ENCODE measurements at places on chromosomes 16 and 17.

DNA sequence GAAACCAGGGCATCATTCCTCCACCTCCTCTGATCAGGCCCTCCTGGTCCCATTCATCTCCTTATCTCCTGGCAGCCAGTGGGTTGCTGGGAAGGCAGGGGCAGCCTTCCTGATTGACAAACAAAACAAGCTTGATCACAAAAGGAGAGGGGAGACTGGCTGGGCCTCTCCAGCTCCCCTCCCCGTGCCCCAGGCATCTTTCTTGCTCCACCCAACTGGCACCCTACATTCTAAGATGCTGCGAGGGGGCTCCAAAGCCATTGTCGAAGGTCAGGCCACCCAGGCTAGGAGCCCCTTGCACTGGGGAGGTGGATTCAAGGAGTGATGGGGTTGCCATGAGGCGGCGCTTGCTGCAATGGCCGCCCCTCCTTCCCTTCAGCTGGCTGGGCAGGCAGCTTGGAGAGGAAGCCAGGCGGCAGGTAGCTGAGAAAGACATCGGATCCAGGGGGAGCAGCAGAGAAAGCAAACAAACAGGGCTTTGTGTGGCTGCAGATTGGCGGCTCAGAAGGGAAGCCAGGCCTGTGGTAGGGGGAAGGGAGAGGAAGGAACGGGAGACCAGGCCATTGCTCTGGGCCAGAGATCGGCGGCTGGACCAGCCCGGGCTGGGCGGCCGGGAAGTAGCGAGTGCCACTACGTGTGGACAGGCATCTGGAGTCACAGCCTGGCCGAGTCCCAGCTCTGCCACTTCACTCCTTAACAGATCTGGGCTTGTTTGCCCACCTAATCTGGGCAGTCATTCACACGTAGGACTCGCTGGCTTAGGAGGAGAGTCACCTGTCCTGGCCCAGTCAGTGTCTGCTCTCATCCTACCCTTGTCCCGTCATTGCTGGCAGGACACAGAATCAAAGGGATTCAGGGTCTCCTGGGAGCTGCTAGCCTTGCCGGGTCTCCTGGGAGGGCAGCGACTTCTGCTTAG is 12.3 kb downstream of the RAI1 start:
- DNase-seq = peak; percentile 23

DNA sequence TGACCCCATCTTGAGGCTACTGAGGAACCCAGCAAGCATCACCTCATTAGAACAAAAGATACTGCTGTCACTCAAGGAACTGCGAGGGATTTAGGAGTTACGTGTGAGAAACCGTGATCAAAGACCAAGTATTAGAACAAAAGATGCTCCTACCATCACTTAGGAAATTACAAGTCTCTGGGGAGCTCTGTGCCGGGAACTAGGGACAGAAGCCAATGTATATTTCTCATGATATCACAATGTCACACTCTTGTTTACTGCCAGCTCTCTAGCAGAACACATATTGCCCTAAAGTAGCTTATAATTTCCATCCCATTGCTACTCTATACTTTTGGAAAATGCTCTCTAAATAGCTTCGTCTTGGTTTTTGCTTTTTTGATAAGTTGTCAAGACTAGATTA is 214.5 kb downstream of the HS3ST3A1 start:
- DNase-seq = no peak

GRCh38 chr17:80529104-80529903 is 15.3 kb upstream of the RPTOR start:
- DNase-seq = no peak

GRCh38 chr16:46774743-46775177 is 26.6 kb upstream of the MYLK3 start:
- no peak for DNase-seq

DNA sequence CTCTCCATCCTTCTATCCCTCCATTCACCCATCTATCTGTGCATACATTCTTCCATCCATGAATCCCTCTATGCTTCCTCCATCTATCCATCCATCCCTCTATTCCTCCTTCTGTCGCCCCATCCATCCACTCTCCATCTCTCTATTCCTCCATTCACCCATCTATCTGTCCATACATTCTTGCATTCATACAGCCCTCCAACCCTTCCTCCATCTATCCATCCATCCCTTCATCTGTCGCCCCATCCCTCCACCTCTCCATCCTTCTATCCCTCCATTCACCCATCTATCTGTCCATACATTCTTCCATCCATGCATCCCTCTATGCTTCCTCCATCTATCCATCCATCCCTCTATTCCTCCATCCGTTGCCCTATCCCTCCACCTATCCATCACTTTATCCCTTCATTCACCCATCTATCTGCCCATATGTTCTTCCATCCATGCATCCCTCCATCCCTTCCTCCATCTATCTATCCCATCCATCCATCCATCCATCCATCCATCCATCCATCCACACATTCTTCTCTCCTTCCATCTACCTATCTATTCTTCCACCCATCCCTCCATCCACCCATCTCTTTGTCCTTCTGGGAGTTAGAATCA is 272.5 kb upstream of the TNRC6C start:
- DNase-seq = no peak

DNA sequence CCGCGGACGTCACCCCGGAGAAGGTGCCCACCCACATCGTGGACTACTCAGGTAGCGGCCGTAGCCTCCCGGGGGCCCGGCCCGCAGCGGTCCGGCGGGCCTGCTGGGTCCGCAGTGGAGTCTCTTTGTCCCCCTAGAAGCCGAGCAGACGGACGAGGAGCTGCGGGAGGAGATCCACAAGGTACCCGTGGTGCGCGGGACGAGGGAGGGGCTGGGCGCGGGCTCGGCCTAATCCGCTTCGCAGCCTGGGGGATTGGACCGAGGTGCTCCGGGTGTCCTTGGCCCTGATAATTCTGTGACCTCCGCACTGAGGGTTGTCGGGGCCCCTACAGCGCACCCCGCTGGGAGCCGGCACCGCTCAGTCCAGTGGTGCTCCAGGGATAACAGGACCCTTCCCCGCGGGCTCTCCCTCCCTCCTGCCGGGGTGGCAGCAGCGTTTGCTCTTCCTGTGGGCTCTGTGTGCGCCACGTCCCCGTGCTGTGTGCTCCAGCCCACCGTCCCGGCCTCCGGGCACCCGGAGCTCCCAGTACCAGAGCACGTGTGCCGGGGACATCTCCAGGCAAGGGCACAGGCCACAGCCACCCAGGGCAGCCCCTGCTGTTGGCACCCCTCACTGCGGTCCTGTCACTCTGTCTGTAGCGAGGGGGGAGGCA is 713 bp downstream of the RHOT2 start:
- DNase-seq = no peak

DNA sequence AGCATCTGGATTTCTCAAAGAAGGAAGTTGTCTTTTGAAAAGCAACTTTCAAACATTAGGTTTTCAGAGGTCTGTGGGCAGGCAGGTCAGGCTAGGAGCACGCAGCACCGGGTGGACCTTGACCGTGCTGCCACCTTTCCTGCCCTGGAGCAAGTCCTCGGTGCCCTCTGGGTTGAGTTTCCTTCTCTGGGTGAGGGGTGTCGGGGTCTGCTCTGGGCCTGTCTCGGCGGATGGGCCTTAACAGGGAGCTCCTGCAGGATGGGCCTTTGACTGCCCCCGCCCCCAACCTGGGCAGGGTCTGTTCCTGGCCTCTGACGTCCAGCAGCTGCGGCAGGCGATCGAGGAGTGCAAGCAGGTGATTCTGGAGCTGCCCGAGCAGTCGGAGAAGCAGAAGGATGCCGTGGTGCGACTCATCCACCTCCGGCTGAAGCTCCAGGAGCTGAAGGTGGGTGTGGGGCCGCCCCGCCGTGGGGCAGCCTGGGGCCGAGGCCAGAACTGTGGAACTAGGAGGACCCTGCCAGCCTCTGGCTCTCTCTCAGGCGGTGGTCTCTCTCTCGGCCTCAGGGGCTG is 8.7 kb downstream of the DEF8 start:
- no peak for DNase-seq

- no peak for DNase-seq
These were observed 113.4 kb downstream of the AMFR start for GRCh38 chr16:56312028-56312300.

DNA sequence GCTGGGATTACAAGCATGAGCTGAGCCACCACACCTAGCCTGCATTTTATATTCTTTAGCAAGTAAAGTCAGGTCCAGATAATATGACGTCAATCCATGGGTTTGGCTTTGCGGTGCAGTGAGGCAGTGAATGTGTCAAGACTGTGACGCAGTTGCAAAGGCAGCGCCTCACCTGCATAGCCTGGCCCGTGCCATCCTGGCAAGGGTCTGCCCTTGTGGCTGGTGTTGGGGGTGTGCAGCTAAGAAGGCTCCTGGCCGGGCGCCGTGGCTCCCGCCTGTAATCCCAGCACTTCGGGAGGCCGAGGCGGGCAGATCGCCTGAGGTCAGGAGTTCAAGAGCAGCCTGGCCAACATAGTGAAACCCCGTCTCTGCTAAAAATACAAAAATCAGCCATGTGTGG is 7.0 kb downstream of the PDF start:
- no peak for DNase-seq

- DNase-seq = no peak
These were observed 61.6 kb downstream of the RGS9 start for GRCh38 chr17:65198653-65199382.

- DNase-seq = no peak
These were observed 4.7 kb downstream of the IGSF6 start for GRCh38 chr16:21647562-21648164.

GRCh38 chr17:46991617-46992016 is 12.6 kb upstream of the RPRML start:
- no peak for DNase-seq

GRCh38 chr16:22093331-22093730 is 990 bp downstream of the VWA3A start:
- no peak for DNase-seq

GRCh38 chr17:3002538-3003295 is 60.7 kb downstream of the OR1D5 start:
- DNase-seq = no peak

- DNase-seq = no peak
These were observed 130.8 kb downstream of the TMEM132E start for GRCh38 chr17:34710226-34710625.

- DNase-seq = no peak
These were observed 49.2 kb downstream of the RBFOX3 start for GRCh38 chr17:79561486-79562133.

DNA sequence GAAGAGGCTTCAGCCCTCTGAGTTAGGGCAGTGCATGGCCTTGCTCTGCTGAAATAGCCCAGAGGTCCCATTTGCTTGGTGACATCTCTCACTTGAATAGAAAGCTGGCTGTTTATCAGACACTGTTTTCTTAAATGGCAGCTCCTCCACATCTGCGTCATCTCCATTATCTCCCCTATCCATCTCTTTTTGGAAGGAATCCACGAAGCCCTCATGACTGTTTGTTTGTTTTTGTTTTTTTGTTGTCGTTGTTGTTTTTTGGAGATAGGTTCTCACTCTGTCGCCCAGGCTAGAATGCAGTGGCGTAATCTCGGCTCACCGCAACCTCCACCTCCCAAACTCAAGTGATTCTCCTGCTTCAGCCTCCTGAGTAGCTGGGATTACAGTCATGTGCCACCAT is 16.6 kb downstream of the NAA60 start:
- DNase-seq = no peak

- DNase-seq = no peak
These were observed 6.9 kb downstream of the MYH10 start for GRCh38 chr17:8623591-8623990.

DNA sequence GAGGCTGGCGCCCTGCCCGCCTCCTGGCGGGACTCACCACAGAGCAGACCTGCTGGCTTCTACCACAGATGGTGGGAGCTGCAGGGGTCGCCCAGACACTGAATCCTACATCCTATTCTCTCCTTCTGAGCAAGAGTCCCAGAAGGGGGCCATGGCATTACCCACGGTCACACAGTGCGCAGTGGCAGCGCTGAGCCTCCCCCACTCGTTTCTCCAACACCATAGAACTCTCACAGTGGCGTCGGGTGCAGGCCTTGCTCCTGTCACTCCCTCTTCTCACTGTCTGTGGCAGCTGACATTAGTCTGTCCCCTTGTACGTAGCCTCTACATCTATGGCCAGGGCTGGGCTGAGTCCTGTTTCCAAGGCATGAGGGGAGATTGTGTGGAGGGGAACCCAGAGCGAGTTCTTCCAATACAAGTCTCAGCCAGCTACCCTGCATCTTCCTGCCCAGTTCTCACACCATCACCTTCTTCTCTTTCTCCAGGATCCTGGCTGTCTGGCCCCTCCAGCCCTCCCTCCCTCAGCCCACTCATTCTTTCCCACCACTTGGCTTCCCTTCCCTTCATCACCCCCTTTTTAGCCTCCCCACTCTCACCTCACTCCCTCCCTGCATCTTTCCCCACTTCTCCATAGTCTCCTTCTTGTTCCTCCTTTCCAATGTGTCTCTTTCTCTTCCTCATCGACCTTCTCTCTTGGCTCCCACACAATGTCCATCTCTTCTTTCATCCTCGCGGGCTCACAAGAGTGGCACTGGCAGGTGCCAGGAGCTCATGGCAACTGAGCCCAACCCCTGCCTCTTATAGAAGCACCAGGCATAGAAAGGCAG is 5.9 kb downstream of the UBTF start:
- no peak for DNase-seq

- no peak for DNase-seq
These were observed 1410.9 kb upstream of the CDH8 start for GRCh38 chr16:63447121-63447520.

- no peak for DNase-seq
These were observed 28.7 kb downstream of the CALB2 start for GRCh38 chr16:71387045-71387871.

GRCh38 chr17:42832213-42832933 is 824 bp upstream of the PSME3 start:
- DNase-seq = no peak

DNA sequence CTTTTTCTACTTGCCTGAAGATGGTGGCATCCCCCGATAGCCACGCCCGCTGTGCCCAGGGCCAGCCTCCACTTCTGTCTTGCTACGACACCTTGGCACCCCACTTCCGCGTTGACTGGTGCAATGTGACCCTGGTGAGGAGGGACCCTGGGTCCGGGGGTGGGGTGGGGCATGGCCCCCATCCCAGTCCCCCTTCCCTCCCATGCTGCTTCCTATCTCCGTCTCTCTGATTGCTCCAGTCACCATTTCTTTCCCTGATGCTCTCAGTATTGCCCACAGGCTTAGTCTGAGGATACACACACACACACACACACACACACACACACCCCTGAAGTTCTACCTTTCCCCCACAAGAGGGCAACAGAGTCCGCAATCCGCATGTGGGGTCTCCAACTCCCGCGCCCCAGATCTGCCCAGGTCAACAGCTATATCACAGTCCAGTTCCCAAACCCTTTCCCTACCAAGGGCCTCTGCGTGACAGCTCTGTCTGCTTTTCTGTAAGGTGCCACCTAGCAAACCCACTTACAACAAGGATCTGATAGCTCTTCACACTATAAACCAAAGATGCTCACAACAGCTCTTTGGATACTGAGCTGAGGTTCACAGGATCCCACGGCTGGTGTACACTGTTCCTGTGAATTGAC is 3.4 kb downstream of the SGCA start:
- DNase-seq = peak; percentile 56

- DNase-seq = no peak
These were observed 67.8 kb upstream of the NOL11 start for GRCh38 chr17:67649891-67650290.

- DNase-seq = no peak
These were observed 473.9 kb upstream of the EEF2KMT start for GRCh38 chr16:5571446-5571845.

DNA sequence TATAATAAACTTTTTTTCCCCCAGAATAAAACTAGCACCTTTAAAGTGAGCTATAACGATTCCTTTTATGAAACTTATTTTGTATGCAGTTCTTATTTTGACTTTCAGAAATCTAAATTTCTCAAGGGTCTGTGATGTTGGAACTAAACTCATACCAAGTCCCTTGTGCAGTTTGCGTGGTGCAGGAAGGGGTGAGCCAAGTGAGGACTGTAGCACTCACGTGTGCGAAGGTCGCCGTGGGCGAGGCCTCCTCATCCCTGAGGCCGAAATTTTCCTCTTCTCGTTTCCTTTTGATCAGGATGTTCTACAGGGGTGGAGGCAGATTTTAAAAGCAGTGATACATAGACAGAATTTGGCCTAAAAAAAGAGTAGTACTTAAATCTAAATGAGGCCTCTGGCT is 73.7 kb downstream of the RPTOR start:
- DNase-seq = no peak

Data from activated naive CD8-positive, alpha-beta T cell treated with anti-CD3 and anti-CD28 coated beads for 36 hours (primary cell).